ENCODE measurements at places on chromosomes 11 and 22.

DNA sequence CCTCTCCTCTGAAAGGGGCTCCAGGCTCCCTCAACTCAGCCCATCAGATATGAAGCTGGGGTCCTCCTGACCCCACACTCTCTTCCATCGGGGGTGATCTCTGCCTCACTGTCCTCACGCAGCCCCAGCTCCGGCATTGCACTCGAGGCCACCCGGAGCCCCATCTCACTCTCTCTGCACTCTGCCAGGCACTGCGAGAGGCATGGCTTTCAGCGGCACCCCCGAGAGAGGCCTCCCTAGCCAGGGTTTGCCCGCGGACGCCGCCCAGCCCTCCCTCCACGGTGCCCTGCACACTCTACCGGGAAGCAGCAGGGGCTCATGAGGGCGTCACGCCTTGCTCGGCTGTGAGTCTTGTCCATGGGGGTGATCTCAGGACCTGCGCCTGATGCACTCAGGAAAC is 436.2 kb downstream of the BRD1 start:
- DNase-seq: no peak

- peak; percentile 71 for DNase-seq
Measured at GRCh38 chr11:62538470-62539237, 8.0 kb downstream of the AHNAK start.

GRCh38 chr11:35013514-35014233 is 97.3 kb downstream of the PDHX start:
- DNase-seq: no peak

GRCh38 chr11:27642954-27643353 is 57.3 kb downstream of the BDNF start:
- no peak for DNase-seq

DNA sequence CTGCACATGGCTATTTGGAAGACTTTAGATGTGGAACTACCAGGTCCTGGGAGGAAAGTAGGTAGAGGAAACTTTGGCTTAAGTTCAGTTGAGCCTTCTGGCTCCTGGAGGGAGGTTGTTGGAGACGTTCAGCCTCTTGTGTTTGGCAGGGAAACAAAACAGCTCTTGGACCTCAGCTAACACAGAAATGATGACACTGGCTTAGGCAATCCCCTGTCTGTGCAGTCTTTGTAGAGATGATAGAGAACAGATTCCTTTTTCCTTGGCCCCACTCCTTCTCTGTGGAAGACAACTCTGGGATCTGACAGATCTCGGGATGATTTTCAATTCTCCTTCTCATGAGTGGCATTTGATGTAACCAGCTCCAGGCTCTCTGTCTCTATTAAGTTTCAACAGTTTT is 428.5 kb downstream of the TMEM135 start:
- DNase-seq: no peak

All from NCI-H2029 (cell line).